ENCODE measurements at places on chromosomes 1 and 21. TPM values are rescaled to one million over a fixed set of nuclear protein-coding genes. Genes with fewer than 3 reads are reported as not detected.

Gene SPATA46
- total RNA-seq: not detected

- DNase-seq: no peak
Observed at GRCh38 chr1:94560333-94560732, 18.8 kb upstream of the F3 start.

DNA sequence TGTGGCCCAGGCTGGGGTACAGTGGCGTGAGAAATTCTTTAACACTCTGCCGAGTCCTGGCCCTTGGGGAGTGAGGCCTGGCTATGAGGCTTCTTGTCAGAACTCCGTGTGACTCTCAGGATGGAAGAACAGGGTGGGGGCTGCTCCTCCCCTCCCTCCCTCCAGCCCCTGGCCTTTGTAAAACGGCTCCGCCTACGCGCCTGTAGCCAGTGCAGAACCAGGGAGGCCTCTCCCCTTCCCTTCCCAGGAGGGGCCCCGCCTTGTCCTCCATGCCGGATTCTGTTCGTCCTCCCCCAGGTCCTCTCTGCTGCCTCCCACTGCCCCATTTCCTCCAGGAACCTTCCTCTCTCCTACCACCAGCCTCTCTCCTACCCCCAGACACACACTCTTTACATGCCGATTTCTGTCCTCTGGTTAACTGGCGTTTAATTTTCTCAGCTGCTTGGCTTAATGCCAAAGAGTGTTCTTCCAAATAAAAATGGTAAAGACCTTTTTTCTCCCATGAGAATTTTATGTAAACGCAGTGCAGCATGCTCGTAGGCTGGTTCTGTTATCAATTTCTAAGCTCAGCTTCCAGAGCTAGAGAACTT lies 21.0 kb downstream of the PDE9A start:
- DNase-seq: no peak

- DNase-seq: no peak
Observed at GRCh38 chr1:41464885-41465284, 19.6 kb downstream of the EDN2 start.

Gene PRKACB
- 39.7 TPM for total RNA-seq

GRCh38 chr1:20198918-20199317 lies 12.6 kb upstream of the PLA2G2C start:
- DNase-seq: no peak

Gene SPRR2E
- total RNA-seq: not detected

- DNase-seq: no peak
Observed at GRCh38 chr21:18810136-18810535, 406.6 kb upstream of the TMPRSS15 start.

- no peak for DNase-seq
Observed at GRCh38 chr1:198876371-198876871, 237.6 kb downstream of the PTPRC start.

GRCh38 chr1:24745711-24746413 lies 615 bp downstream of the CLIC4 start:
- peak; percentile 66 for DNase-seq

- peak; percentile 85 for DNase-seq
Observed at GRCh38 chr1:58932859-58933598, 149.2 kb upstream of the JUN start.

- DNase-seq: peak; percentile 72
Observed at GRCh38 chr1:40899230-40899870, 37.2 kb upstream of the CITED4 start.

- DNase-seq: no peak
Observed at GRCh38 chr21:28089599-28090441, 902.9 kb downstream of the LTN1 start.

DNA sequence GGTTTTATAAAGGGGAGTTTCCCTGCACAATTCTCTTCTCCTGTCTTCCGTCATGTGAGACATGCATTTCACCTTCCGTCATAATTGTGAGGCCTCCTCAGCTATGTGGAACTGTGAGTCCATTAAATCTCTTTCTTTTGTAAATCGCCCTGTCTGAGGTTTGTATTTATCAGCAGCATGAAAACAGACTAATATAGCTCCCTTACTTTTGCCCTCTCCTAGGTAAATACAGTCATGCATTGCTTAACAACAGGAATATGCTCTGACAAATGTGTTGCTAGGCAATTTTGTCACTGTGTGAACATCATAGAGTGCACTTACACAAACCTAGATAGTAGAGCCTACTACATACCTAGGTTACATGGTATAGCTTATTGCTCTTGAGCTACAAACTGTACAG lies 616.8 kb downstream of the RWDD3 start:
- DNase-seq: no peak

Gene CR2
- total RNA-seq: 0.09 TPM

Gene FCRL5
- total RNA-seq: 1.2 TPM

DNA sequence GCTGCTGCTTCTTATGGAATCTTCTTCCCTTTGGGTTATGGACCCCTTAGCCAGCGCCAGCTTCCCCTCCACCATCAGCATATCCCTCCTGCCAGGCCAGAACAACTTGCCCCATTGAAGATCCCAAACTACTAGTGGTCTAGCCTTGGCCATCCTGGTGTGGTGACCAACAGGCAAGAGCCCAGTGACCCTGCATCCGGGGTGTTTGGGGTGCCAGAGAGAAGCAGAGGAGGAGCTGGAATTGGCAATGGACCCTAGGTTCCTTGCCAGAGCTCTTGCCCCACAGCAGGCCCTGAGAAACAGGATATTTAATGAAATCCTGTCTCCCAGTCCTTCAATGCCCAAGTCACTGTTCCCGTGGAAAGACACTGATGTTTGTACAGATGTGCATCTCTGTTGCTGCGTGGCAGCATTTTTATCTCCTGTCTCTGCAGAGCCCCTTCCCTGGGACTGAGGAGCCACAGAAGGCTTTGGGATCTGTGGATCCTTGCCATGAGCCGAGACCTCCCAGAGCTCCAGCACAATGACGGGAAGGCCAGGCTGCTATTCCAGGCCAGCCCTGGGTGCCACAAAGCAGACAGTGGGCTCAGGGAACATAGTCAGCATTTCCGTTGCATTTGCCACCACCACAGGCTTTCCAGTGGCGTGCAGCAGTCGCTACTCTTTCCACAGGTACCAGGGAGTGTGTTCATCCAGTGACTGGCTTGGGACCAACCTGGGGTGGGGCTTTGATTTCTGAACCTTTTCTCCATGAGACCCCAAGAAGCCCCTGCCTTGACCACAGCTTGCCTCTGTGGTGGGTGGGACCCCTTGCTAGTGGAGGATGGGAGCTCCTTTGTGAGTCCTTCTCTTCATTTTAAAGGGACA lies 21.6 kb downstream of the NAV1 start:
- no peak for DNase-seq

DNA sequence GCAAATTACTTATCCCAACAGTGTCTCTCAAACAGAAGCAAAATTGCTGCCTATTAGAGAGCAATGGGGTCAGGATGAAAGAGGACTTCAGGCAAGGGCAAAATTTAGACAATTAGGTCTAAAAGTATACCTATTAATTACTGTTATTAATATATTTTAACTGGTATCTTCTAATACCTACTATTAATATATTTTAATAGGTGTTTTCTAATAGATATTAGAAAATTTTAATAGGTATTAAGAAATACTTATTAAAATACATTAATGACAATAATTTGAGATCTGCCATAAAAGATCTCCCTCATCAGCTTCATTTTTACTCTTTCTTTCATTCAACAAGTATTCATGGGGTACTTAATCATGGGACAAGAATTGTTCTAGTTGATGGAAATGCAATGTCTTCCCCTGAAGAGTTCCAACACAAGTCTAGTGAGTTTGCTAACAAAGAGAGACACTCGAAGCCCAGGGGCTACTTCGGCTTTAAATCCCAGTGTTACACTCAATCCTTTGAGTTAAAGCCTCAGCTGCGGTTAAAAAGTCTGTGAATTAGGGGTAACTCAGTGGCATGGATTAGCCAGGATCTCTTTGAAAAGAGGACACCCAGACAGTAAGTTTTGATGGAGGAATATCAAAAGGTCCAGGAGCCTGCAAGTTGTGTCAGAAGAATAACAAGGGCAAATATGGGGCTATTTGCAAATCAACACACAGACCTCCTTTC lies 44.1 kb downstream of the STYXL2 start:
- DNase-seq: no peak

DNA sequence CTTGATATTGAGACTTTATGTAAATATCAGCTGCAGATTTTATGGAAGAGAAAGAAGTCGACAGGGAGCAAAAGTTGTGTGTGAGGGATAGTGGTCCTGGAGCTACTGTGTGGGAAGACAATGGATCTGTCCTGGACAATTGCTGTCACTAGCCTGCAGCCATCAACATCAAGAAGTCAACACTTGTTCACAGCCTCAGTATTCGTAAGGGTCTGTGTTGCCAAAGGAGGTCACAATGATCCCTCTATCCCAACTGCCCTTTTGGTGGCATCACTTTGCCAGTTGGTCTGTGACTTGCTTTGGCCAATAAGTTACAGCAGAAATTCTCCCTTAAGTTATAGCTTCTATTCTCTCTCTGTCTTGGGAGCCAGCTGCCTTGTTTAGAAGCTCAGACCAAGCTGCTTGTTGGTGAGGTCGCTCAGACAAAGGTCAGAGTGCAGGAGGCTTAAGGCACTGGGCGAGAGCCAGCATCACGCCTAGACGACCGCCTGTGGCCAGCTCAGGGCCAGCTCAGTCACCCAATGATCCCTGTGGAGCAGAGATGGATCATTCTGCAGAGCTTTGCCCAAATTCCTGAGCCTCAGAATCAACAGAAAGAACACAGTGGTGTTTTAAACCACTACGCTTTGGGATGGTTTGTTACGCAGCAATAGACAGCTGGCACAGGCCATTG lies 134.9 kb downstream of the RHOU start:
- no peak for DNase-seq

DNA sequence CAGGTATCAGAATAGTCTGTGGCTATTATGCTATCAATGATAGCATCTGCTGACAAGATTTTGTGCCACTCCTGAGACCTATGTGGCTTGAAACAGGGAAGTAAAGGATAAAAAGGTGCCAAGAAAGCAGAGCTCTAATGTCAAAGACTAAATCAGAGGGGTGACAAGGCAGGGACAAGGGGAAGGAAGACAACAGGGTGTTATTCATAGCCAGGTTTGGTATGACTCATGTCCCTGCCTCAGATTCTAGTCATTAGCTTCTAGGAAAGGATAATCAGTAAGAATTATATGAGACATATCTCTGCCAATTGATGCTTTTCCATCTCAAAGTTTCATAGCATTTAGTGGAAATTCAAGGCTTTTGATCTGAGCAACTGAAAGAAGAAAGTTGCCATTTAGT lies 31.8 kb upstream of the PLD5 start:
- no peak for DNase-seq

GRCh38 chr1:71656902-71657301 lies 576.1 kb upstream of the ZRANB2 start:
- no peak for DNase-seq

Gene DNTTIP2
- 46.8 TPM for total RNA-seq

- DNase-seq: no peak
Observed at GRCh38 chr1:9044236-9044635, 18.0 kb upstream of the SLC2A7 start.

GRCh38 chr1:240616018-240616417 lies 4.1 kb upstream of the GREM2 start:
- no peak for DNase-seq

Gene COL11A1
- total RNA-seq: 0.56 TPM

GRCh38 chr1:156416993-156417392 lies 48.0 kb downstream of the RHBG start:
- DNase-seq: no peak

- no peak for DNase-seq
Observed at GRCh38 chr1:118012515-118013124, 83.1 kb downstream of the WDR3 start.

- DNase-seq: peak; percentile 57
Observed at GRCh38 chr21:45308194-45309068, 20.7 kb upstream of the POFUT2 start.

- peak; percentile 73 for DNase-seq
Observed at GRCh38 chr1:229027622-229028182, 243.2 kb upstream of the RAB4A start.

GRCh38 chr1:153685544-153686340 lies 7.3 kb downstream of the NPR1 start:
- peak; percentile 16 for DNase-seq

DNA sequence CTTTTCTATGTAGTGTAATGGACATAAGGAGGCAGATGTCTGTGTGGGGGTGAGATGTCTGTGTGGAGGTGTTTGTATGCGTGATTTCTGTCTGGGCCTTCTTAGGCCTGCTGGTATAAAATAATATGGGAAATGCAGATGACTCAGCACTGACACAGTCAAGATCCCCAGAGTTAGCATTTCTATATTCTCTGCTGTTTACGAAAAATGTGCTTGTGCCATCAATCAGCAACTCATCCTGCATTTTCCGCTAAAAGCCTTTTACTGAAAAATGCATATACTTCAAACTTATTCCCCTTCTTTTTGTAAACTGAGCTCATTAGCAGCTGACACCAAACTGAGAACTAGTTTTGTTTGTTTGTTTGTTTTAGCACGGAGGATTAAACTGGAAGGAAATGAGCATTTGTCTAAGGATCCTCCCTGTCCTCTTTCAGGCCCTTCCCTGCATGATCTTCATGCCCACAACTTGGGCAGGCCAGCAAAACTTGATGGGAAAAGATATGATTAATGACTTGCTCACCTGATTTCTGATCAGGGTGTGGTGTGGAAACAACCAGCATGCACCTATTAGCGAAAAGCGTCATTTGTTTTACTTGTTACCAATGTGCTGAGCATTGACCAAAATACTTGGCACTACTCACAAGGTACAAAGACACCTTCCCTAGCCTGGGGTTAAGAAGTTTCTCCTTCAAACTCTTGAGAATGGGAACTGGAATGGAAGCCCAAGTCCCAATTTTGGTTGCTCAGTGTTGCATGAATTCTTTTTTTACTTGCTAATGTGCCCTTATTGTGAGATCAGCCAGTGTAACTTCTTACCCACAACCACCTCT lies 77.4 kb downstream of the NDUFS5 start:
- no peak for DNase-seq

DNA sequence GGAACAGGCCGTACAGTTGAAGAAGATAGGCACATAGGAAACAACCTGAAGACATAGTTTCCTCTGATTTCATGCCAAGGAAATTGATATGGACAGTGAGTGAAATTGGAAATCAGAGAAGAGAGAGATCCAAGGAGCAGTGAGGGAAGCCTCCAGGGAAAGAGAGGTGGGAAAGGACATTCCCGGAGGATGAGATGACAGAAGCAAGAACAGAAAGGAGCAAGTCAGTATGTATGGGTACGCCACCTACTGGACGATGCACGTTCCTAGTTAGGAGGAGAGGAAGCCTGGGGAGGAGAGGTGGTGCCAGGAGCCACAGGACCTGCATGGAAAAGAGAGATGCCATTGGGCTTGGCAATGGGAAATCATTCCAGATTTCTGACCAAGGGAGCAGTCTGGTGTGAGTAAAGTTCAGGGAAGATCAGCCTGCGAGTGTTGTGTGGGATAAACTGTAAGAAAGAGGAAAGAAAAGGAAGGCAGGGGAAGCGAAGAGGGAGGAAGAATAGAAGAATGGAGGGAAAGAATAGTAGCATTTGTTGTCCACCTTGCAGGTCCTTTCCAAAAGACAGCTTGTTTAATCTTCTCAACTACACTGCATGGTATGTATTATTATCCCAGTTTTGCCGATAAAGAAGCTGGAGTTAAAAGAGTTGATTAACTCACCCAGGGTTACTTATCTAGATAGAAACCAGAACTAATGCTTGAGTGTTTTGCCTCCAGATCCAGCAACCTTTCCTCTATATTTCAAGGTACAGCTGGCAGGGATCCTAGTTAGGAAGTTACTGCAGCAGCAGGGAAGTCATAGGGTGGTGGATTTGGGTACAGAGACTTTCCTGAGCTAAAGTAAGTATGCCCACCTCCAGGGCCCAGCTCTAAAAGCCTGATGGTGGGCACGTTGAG lies 27.4 kb downstream of the C1orf116 start:
- DNase-seq: peak; percentile 64

Gene TMEM269
- not detected for total RNA-seq

- no peak for DNase-seq
Observed at GRCh38 chr1:67261680-67262079, 46.0 kb upstream of the IL12RB2 start.

Measured in lower lobe of right lung (tissue), 2 donors.